ENCODE measurements at places on chromosomes 5 and 9.
A peak's percentile ranks its signal among the peaks of the same experiment; 100 is the strongest.

- DNase-seq, result no peak
Observed at GRCh38 chr5:82150559-82150958, 127.6 kb downstream of the RPS23 start.

DNA sequence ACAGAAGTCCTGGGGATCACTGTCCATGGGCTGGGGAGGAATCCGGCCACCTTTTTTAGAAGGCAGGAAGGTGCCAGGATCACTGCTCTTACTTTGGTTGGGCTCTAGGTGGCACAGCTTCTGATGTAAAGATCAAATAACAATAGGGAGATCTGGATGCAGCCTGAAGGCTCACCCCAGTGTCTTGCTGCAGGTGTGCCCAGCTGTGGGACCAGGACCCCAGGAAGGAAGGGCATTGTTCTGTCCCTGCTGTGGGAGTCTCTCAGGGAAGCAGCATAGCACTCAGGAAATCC is 69.6 kb downstream of the DAB2IP start:
- DNase-seq, result no peak

DNA sequence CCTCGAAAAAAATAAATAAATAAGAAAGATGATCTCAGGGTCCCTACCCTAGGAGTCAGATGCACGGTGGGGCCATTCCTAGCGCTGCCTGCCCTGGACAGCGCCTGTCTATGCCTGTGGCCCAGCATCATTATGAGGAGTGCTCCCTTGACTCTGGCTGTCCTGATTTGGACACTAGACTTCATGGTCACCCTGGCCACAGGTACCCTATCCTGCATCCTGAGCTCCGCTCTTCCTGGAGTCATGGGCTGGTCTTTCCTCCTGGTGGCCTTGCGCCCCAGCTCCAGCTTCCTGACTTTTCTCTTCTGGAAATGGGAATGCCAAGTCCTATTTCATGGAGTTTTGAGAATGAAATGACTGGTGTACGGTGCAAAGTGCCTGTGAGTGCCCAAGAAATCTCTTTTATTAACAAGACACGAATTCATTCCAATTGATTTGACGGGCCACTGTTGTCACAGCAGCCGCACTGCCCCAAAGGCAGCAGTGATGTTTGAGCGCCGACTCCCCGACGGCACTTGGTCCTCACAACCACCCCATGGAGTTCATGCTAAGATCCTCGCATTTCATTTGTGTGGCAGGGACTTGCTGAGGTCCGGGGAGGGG is 564 bp upstream of the AIF1L start:
- DNase-seq, result no peak

DNA sequence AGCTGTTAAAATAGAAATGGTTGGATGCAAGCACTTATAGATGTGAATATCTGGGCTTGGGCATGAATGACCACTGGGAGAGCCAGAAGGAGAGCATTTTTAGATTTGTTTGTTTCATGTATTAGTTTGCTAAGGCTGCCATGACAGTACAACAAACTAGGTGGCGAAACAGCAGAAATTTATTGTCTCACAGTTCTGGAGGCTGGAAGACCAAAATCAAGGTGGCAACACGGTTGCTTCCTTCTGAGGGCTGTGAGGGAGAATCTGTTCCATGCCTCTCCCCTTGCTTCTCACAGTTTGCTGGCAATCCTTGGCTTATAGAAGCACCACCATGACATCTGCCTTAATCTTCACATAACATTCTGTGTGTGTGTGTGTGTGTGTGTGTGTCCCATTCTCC is 20.2 kb upstream of the CDC23 start:
- DNase-seq, result no peak

GRCh38 chr5:140568443-140569063 is 3.9 kb downstream of the SLC35A4 start:
- DNase-seq, result no peak

DNA sequence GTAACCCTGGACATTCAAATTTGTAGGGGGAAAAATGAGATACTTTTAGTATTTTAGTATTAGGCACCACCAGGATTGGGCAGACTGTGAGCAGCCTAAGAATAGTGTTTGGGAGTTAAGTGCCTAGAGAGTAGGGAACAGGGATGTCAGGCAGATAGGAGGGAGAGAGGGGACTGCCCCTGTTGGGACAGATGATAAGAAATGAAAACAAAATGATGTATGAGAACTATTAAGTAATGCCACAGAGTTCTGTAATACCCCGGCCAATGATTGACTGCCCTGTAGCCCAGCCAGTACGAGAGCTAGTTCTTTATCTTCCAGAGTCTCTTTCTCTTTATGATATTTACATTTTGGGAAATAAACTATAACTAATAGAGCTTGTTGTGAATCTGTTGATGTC is 24.4 kb downstream of the ARHGAP26 start:
- no peak for DNase-seq

DNA sequence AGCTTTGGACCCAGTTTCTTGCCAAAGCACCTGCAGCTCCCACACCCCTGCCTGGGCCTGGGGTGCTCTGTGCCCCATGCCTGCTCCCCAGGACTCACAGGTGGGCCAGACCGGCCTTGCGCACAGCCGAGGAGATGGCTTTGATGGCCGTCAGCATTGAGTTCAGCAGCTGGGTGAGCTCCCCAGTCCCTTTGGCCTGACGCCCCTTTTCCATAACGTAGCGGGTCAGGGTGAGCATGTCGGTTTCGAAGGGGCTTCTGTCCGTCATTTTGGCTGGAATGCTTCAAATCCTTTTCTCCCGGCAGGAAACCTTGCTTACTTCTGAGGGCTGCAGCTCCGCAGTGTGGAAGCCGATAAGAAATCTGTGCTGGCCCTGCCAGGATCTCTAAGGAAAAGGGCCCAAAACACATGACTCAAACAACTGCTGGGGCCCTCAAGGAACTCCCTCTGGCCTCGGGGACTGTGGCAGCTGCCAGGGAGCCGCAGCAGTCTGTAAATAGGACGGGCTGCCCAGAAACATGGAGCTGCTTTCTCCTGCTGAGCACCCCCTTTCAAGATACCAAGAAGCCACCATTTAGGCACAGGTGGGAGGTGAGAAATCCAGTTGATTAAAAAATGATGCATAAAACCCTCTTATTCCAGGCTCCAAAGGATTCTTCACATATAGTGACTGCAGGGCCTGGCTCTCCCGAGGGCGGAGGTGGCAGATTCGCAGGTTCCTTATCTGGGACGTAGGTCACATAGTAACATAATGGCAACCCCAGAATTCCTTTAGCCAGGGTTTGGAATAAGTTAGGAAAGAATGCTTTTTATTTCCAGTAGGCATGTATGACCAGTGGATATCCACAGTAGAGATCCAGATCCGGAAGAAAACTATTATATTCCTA is at the start of gene FBP2:
TSS of gene FBP2 (minus strand) at position 366 of the 887 bp plus-strand sequence. CDS start at position 268, 98 bp downstream.
- DNase-seq, result no peak

- DNase-seq, result no peak
Observed at GRCh38 chr5:58262226-58262625, 197.7 kb downstream of the PLK2 start.

DNA sequence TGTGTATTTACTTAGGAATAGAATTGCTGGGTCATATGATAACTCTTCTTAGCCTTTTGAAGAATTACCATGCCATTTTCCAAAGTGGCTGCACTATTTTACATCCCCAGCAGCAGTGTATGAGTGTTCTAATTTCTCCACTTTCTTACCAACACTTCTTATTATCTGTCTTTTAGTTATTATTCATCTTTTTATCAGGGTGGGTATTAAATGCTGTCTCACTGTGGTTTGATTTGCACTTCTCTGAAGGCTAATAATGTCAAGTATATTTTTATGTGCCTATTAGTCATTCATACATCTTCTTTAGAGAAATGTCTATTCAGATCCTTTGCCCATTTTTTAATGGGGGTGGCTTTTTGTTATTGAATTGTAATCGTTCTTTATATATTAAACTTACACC is 36.8 kb downstream of the SLC1A3 start:
- DNase-seq, result no peak

GRCh38 chr9:114898741-114899140 is 31.6 kb downstream of the TNFSF8 start:
- peak; percentile 86 for DNase-seq

- no peak for DNase-seq
Observed at GRCh38 chr5:133977161-133977787, 8.8 kb upstream of the C5orf15 start.

DNA sequence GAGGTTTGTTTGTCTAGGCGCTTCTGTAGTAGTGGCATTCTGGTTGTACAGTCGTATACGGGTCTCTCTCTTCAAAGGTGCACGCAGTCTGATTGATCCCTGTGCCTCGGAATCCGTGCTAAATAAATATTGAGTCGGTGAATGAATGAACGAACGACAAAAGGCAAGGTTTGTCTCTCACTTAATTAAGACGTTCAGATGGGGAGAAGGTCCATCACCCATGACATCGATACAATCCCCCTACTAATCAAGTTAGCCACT is 500 bp upstream of the CREBRF start:
- DNase-seq, result no peak

DNA sequence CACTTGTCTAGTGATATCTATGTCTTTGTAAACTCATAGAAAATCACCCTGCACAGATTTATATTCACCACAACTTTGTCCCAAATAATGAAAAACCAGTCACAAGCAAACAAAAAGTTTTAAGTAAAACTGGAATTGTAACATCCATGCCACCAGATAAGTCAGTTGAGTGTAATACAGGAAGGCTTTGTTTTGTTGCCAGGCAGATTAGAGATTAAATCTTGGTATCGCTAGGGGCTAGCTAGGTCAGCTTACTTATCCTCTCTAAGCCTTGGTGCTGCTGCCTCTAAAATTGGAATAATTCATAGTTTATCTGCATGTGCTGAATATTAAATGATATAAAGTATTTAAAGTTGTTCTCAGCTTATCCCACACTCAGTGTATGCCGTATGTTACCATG is 1062.5 kb downstream of the CDH9 start:
- DNase-seq, result no peak

DNA sequence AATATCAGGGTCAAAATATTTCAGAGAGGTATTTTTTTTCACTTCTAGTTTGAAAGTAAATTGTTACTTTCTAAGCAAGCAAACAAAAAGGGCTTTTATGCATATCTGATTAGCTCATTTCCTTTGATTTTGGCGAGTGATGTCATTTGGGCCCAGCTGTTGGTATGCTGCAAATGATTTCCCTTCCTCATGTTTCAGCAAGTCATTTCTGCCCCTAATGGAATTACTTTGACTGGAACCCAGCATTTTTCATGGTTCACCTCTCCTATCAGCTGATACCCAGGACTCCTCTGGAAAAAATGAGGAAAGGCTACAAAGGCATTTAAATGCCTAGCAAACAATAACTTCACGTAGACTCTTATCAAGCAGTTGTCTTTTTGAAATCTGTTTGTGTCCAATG is 500.6 kb downstream of the EBF1 start:
- DNase-seq, result no peak

GRCh38 chr5:102453716-102454115 is 45.1 kb downstream of the SLCO6A1 start:
- DNase-seq, result peak; percentile 40

GRCh38 chr5:63961598-63962161 is 565 bp downstream of the HTR1A start:
- DNase-seq, result no peak

DNA sequence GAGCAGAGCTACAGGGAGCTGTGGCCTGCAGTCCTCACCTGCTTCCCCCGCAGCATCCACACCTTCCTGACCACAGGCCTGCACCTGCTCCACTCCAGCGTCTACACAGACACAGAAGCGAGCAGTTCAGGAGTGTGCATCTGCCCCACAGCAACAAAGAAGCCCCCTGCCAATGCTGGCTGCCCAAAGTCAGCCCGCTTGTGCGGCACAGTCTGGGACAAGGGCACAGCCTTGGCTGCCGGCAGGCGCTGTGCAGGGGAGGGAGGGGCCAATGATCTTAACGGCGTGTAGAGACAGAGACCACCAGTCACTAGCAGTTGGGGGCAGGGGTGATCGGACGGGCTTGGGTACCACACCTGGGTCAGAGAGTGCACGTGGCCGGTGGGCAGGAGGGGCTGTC is 6.6 kb downstream of the BRD9 start:
- no peak for DNase-seq

- peak; percentile 12 for DNase-seq
Observed at GRCh38 chr5:133953568-133954145, 14.8 kb downstream of the C5orf15 start.

GRCh38 chr9:26229324-26230054 is 551.2 kb upstream of the TUSC1 start:
- DNase-seq, result no peak

- DNase-seq, result no peak
Observed at GRCh38 chr5:180157866-180158265, 51.1 kb downstream of the RASGEF1C start.

DNA sequence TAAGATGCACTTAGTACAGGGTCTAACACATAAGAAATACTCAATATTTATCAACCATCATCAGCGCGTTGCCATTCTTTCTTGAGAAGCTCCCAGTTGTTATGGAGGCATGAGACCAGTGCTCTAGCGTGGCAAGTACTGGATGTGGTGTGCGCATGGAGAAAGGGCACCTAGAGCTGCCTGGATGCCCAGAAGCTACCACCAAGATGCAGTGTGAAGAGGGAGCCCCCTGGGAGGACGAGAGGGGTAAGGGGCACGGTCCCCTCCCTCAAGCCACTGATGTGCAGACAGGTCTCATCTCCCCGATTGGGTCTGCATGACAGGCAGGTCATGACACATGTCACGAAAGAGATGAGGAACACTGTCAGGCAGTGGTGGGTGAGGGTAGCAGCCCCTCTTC is 127.7 kb upstream of the CXCL14 start:
- DNase-seq, result no peak

DNA sequence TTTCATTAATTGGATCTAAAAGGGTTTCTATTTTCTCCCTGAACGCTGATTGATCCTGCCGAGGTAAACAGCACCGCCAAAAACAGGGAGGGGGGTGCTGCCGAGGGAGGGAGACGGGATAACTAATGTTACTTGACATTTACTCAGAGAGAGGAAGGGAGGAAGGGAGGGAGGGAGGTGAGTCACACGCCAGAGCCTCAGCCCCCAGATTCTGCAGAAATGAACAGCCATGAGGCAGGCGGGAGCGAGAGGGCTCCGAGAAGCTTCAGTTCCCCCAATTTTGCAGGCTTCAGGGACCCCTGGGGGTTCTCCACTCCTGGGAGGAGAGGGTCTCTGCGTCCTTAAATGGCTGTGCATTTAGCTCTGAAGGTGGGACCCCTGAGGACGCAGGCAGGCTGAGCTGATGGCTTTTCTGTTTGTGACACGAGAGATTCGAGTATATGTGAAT is 59.1 kb upstream of the IER5L start:
- peak; percentile 89 for DNase-seq

Data from NB4 (cell line).